ENCODE measurements at places on chromosomes 13 and 19. TPM values are rescaled to one million over a fixed set of nuclear protein-coding genes. Genes with fewer than 3 reads are reported as not detected.

The CRB3 gene
- total RNA-seq: not detected

The SERTM1 gene
- not detected for total RNA-seq

The EPSTI1 gene
- total RNA-seq: 3.1 TPM

The TMPRSS9 gene
- total RNA-seq: not detected

The TBXA2R gene
- total RNA-seq: 2.9 TPM

The EMP3 gene
- 127 TPM for total RNA-seq

DNA sequence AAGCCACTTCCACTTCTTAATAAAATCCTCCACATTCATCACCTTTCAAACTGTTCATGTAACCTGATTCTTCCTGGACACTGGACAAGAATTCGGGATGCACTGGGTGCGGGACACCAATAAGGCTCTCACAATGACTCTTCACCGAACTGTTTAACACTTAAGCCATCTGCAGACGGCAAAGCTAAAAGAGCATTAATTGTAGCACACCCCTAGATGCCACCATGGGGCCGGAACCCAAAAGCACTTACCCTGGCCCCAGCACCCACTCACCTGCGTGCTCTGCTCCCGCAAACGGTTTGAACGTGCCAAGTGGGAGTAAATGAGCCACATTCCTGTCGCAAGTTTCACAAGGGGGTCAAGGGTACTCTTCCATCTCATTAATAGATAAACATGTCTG is 254.3 kb upstream of the PRR20A start:
- no peak for DNase-seq

GRCh38 chr19:6686628-6686975 is 16.6 kb upstream of the TNFSF14 start:
- no peak for DNase-seq

DNA sequence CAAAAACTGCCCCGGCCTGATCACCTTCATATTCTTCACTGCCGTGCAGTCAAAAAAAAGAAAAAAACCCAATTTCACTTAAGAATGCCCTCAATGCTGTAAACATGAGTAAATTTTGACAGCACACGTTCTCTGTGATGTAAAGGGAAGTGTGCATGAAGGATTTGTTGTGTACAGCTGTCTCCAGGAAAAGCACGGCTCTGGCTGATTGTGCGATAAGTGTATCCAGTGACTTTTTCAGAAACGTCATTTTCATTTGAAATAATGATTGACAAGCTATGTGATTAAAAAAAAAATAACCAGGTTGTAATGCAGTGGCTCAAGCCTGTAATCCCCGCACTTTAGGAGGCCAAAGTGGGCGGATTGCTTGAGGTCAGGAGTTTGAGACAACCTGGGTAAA is 39.6 kb downstream of the ANKRD10 start:
- peak; percentile 21 for DNase-seq

GRCh38 chr13:90156390-90156789 is 1191.1 kb upstream of the MIR17HG start:
- DNase-seq: no peak

- DNase-seq: no peak
These were observed 3.8 kb upstream of the ZNF626 start for GRCh38 chr19:20664901-20665781.

DNA sequence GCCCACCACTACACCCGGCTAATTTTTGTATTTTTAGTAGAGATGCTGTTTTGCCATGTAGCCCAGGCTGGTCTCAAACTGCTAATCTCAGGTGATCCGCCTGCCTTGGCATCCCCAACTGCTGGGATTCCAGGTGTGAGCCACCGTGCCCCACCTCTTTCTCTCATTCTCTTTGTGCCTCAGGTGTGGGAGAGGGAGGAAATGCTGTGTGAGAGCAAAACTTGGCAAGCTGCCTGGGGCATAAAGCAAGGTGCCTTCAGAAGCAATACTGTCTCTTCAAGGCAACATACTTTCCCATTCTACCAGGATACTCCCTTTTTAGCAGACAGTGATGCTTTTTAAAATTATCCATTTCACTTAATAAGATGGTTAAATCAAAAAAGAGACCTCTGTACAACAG is 53.2 kb upstream of the RFC3 start:
- DNase-seq: no peak

- DNase-seq: no peak
These were observed 30.5 kb upstream of the MBNL2 start for GRCh38 chr13:97191615-97192014.

DNA sequence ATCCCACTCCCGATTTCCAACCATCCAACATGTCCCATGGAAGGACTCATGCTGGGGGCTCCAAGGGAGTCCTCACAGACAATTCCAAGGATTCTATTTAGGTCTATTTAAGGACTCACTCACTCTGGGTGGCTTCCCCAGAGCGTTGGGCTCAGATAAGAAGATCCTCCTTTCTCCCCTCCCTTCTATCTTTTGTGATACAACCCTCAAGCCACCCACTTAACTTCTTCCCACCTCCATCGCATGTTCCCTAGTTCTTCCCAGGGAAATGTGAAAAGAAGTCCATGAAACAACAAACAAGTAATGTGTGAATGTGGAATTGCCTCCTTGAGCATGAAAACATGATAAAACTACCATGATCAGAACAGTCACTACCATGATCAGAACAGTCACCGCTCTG is 29.4 kb downstream of the INSR start:
- DNase-seq: no peak

DNA sequence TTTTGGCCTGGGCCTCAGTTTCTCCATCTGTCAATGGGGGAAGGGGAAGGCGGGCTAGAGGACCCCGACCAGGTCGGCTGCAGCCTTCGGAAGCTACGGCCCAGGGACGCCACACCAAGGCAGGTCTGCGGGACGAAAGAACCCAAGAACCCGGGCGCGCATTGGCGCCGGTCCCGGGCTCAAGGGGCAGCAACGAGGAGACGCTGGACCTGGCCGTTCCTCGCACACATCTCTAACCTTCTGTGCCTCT is 739 bp upstream of the ILF3 start:
- DNase-seq: no peak

- no peak for DNase-seq
These were observed 17.3 kb upstream of the KDM4B start for GRCh38 chr19:4951656-4952055.

GRCh38 chr13:71873418-71874247 is 6.6 kb upstream of the DACH1 start:
- no peak for DNase-seq

DNA sequence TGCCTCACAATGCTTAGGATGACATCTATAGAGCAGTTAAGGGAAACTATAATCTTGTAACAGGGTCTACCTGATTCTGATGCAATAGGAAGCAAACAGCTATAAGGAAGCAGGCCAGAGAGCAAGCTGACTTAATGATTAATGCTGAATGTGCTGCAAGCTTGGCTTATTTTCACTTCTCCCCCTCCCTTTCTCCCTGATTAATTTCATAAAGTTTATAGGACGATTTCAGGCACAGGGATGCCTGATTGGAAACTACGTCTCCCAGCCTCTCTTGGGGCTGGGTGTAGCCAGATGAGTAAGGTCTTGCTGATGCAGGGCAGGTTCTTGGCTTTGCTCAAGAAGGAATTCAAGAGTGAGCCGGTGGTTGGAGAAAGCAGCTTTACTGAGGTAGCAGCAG is 82.8 kb upstream of the MRI1 start:
- no peak for DNase-seq

GRCh38 chr13:40187841-40188591 is 478.4 kb downstream of the FOXO1 start:
- DNase-seq: no peak

GRCh38 chr19:10158485-10158884 is 36.3 kb downstream of the DNMT1 start:
- DNase-seq: no peak

All from endothelial cell of umbilical vein (primary cell).